ENCODE measurements at places on chromosomes 12 and 14.

- no peak for DNase-seq
Measured at GRCh38 chr12:86675197-86675596, 419.0 kb upstream of the MGAT4C start.

DNA sequence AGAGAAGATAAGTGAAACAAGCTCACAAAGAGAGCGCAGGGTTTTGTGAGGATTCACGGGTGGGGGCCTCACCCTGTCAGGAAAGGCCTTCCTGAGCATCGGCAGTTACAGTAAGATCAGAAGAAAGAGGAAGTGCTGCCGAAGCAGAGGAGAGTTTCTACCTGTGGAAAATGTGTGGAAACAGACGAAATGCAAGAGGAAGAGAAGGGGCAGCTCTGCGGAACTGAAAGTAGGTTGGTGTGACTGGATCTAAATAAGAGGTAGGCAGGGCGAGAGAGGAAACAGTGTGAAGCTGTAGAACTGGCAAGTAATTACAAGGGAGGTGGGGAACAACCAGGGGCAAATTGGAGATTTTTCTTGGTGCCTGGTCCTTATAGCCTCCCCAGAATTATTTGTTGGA is 2.6 kb downstream of the GPR68 start:
- DNase-seq = no peak

DNA sequence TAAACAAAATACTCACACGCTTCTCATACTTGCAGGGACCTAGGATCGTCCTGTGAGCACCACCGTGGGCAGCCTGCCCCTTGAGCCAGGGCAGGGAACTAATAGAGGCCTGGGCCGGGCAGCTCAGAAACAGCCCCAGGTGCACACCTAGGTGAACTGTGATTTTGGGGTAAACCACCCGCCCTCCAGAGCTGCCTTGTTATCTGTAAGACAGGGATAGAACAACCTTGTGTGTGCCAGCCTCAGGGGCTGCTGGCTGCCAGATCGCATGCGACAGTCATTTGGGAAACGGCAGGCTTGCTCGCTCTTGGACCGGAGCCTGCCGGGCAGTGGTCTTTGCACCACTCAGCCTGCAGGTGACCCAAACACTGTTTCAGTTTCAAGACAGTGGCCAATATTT is 86.8 kb downstream of the ADGRD1 start:
- no peak for DNase-seq

DNA sequence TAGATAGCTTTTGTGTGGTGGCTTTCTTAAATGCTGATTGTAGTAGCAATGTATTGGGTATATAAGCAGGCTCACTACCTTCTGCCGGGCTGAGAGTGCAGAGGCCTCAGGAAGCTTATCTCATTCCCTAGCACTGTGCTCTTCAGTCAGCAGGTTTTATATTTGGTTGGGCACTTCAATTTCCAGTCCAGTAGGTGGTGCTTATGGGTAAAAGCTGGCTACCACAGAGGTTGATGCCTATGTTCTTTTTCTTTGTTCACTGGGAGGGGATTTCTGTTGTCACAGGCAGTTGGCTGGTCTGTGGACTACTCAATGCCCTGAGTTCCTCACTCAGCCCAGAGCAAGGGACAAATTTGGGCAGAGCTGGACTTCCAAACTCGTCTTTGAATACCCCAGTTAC is 43.0 kb upstream of the GLIPR1 start:
- DNase-seq = no peak

DNA sequence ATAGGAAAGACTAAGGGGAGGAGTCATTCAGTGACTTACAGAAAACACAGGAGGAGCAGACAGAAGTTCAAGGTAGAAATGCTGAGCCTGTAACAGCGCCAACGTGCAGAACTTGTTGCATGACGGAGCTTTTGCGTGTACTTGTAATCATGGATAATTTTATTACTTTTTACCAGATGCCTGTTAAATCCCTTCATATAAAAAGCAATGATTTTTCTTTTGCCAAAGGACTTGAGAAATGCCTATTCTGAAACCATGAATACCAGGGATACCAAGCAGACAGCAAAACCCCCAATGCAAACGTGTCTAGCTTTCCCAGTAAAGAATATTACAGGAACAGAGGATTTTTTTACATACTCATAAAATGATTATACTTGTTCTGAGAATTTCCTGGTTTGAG is 163.6 kb upstream of the GSC start:
- DNase-seq = no peak

DNA sequence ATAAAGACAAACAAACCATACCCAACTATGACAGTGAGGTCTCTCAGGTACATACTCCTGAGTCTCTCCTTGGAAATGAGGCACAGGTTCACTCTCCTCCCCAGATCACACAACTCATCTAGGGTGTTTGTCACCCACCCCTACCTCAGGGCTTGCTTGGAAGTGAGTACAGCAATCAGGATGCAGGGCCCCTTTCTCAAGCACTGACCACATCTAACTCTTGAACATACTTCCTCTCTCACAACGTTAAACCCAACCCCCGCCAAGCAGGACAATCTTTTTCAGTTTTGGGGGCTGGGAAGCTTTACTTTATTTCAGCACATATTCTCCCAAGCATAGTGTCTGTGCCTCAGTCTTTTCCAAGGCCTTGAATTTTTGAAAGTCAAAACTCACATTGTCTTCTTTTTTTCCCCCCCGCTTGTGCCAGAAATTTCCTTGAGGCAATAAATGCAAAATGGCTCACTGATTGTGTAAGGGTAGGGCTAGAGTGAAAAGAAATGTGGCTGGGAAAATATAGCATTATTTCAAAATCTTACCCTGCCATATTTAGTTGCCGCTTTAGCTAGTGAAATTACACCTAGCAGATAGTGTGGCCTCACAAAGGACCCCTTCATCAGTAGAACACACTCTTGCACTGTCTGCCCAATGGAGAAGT is 2.4 kb upstream of the GPR65 start:
- DNase-seq = no peak

DNA sequence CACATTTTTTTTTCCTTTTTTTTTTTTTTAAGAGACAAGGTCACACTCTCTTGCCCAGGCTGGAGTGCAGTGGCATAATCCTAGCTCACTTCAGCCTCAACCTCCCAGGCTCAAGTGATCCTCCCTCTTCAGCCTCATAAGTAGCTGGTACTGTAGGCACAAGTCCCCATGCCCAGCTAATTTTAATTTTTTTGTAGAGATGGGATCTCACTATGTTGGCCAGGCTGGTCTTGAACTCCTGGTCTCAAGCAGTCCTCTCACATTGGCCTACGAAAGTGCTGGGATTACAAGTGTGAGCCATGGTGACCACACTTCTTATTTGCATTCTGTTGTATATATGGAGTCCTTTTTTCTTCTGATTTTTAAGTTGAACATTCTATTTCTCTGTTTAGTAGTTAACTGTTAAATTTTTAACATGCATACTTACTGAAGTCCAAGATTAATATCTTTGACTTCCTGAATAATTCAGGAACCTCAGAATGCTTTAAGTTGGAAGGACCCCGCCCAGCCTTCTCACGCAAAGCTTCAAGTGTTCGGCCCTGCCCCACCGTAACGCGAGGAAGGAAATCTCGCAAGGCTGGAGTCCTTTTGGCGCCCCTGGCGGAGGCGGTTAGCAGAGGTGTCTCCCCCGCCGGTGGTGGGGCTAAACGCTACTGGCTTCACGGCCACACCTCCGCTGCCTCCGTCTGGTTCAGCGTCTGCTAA is 21.6 kb downstream of the SPATS2 start:
- DNase-seq = peak; percentile 13

GRCh38 chr12:109553483-109553882 is 19.8 kb downstream of the MMAB start:
- DNase-seq = no peak

- DNase-seq = no peak
Measured at GRCh38 chr14:23645504-23645811, 9.3 kb downstream of the DHRS2 start.

DNA sequence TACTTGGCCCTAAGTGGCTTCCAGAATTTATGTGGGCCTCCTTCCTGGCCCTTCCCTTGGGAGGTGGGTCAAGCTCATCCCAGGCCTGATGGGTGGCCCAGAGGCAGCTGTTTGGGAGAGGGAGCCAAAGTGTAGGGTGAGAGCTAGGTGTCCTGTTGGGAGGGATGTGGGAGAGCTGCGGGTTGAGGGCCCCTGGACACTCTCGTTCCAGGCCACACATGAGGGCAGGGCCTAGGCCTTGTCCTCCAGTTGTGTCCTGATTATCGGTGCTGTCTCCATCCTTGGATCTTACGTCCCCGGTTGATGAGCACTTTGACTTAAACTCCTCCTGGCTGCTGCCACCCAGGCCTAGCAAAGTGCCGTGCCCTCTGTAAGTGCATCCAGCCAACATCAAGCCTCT is 177.5 kb upstream of the VASH1 start:
- DNase-seq = no peak

DNA sequence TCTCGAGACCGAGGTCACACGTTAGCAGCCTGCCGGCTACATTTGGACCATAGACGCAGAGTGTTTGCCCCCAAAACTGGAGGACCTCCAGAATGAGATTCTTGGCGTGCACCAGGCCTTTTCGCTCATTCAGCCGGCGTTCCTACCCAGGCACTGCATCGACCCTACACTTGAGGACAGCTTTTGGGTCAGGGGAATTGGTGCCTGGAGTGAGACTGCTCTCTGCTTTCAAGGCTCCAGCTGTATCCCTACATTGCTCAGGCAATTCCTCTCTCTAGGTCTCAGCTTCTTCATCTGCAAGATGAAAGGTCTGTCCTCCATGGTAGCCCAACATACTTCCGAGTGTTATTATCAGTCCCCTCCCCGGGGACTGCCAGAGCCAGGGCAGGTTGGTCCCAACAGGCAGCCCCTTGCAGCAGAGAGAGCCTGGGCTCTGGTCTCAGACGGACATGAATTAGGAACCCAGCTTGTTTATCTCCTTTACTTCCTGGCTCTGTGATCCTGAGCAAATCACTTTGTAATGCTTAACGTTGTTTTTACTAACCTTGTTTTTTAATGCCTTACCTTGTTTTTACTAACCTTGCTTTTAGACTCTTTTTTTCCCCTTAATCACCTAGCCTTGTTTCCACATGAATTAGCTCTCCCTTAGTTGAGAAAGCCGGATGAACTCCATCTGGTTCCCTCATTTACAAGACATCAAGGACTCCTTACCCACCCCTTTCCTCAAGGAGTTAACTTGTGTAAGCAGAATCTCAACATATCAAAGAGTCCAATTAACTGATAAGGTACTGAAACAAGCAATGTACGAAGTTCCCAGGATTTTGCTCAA is 892 bp downstream of the TCHP start:
- DNase-seq = no peak

DNA sequence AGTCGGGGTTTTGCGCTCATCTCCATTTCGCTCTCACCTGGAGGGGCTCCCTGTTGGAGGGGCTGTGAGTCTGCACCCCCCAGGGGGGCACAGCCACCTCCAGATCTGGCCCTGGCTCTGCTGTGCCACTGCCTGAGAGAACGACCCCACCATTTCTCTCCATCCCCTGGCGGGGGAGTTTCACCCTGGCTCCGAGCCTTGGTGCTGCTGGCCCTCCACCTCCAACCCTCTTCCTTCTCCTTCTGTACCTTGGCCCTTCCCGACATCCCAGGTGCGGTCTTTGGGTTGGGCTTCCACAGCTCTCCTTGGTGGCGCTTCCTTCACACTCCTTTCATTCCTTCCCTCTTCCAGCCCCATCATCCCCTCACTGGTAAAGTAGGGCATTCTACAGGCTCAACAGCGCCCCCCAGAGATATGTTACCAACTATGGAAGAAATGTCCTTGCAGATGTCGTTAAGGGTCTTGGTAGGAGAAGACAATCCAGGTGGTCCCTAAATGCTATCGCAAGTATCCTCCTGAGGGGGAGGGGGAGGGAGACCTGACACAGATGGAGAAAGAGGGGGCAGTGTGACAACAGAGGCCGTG is 16.3 kb downstream of the SERPINA1 start:
- DNase-seq = no peak

GRCh38 chr14:95068080-95068479 is 89.2 kb downstream of the DICER1 start:
- no peak for DNase-seq

DNA sequence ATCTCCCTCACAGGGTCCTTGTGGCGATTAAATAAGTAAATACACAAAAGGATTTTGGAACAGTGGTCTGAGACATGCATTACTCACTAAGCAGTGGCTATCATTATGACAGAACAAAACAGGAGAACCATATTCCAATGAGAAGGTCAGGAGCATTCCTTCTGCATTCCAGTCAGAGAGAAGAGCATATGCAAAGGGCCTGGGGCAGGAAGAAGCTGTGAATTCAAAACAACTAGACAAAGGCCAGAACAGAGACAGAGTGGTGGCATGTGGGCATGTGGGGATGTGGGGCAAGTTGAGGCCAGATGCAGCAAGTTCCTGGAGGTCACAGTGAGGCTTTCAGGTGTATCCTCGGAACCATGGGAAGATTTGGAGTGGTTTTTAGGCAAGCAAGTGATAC is 70.1 kb upstream of the VRK1 start:
- DNase-seq = no peak

DNA sequence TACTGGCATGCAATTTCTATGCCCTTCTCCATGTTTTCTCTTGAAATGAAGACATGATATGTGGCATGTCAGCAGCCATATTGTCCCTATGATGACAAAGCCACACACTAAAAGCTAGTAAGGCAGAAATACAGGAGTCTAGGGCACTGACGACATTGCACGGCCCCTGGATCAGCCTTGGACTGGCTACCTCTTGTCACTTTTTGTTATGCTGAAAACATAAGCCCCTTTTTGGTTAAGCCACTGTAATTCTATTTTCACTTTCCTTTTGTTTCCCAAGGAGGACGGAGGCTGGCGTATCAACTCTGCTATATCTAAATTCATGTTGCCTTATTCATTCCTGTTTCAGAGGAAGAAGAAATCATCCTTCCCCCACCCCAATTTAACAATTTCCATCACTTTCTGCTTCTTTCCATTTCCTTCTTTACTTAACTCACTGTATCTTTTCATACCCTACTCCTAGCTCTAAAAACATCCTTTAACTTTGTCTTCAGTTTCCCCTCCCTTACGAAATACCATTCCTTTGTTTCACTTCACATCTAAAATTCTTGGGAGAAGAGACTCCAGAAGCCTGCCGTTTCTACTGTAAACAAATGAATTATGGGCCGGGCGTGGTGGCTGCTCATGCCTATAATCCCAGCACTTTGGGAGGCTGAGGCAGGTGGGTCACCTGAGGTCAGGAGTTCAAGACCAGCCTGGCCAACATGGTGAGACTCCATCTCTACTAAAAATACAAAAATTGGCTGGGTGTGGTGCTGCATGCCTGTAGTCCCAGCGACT is 364.1 kb downstream of the PCNX1 start:
- DNase-seq = no peak

GRCh38 chr12:63916561-63917476 is 72.3 kb downstream of the SRGAP1 start:
- DNase-seq = no peak
